ENCODE measurements at places on chromosomes 13 and 19.

DNA sequence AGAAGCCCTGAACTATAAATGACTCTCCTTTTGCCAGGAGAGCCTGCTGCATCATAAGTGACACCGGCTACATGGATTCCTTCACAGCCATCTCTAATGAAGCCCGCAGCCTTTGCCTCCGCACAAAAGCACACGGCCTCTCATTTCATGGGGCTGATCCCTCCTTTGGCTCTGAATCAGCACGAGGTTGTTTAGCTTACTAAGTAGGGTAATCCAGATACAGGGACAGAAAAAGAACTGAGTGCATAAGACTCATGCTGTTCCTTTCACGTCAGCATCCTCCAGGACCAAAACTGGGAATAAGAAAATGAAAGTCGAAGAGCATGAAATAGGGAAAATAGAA lies 136.3 kb downstream of the DCT start:
- DNase-seq, result no peak

- no peak for DNase-seq
Observed at GRCh38 chr19:7681340-7682174, 924 bp downstream of the TRAPPC5 start.

GRCh38 chr19:33413868-33414666 lies 40.6 kb downstream of the CEBPG start:
- DNase-seq, result no peak

- no peak for DNase-seq
Observed at GRCh38 chr13:22128441-22129408, 457.9 kb downstream of the FGF9 start.

- DNase-seq, result no peak
Observed at GRCh38 chr19:33039108-33039599, 25.5 kb downstream of the RHPN2 start.

DNA sequence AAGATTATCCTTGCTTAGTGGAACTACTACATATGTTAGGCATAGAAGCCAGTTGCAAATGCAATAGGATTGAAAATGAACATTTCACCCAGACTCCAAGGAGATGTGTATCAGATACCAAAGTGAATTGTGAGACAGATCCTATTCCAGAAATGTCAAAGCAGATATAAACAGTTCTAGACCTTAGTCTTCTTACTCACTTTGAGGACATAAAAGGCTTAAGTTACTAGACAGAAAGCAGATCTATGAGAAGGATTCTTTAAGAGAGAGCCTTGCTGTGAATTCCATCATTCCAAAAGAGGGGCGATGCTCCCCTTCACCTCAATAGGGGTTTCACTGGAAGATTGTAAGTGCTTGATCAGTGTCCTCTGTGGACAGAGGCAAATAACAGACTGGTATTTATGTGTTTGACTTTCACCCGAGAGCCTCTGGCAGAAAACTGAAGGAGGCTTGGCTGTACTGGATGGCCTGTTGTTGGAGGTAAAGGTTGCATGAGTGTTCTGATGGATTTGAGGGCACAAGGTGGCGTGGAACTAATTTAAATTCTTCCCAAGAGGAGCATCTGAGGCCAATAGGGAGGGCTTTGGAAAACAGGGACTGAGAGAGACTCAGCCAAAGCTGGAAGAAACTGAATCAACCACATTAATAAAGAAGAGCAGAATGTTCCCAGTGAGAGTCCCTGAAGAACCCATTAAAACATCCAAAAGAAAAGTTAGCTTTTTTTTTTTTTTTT lies 194.8 kb downstream of the DCLK1 start:
- DNase-seq, result no peak

GRCh38 chr13:69597088-69597487 lies 510.5 kb upstream of the ATXN8OS start:
- DNase-seq, result no peak
